ENCODE measurements at places on chromosomes 7 and 10. TPM values are rescaled to one million over a fixed set of nuclear protein-coding genes. Genes with fewer than 3 reads are reported as not detected.

- no peak overlapping the region for H3K4me3 ChIP-seq
- H3K4me1 ChIP-seq, result no peaks in the 10 kb centered on the region
- peak overlapping the region; percentile 6 for H3K27ac ChIP-seq
- DNase-seq, result no peak
Measured at GRCh38 chr10:59337201-59337652, 25.1 kb downstream of the FAM13C start.

GRCh38 chr7:24916463-24917040, 63.4 kb downstream of the OSBPL3 start:
- peaks cover 7% of the 10 kb centered on the region for H3K4me1 ChIP-seq
- no peaks in the 10 kb centered on the region for H3K36me3 ChIP-seq
- DNase-seq, result no peak
- no peak overlapping the region for H3K27ac ChIP-seq
- H3K27me3 ChIP-seq, result no peaks in the 10 kb centered on the region

DNA sequence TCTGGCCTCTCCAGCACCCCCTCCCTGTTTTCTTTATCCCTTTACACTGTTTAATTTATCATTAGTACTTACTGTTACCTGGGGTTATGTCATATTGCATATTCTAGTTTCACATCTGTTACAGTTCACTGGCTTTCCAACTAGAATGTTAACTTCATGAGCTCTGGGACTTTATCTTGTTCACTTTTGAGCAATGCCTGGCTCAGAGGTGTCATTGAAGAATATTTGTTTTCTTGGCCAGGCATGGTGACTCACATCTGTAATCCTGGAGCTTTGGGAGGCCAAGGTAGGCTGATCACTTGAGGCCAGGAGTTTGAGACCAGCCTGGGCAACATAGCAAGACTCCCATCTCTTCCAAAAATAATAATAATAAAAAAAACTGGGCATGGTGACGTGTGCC, 40.7 kb downstream of the LRGUK start:
- no peaks in the 10 kb centered on the region for H3K36me3 ChIP-seq
- H3K4me1 ChIP-seq, result no peaks in the 10 kb centered on the region
- no peaks in the 10 kb centered on the region for H3K27me3 ChIP-seq
- DNase-seq, result no peak
- H3K4me3 ChIP-seq, result no peak overlapping the region

- H3K36me3 ChIP-seq, result no peaks in the 10 kb centered on the region
- no peaks in the 10 kb centered on the region for H3K27me3 ChIP-seq
- H3K27ac ChIP-seq, result no peak overlapping the region
- H3K4me3 ChIP-seq, result no peak overlapping the region
- no peaks in the 10 kb centered on the region for H3K4me1 ChIP-seq
Measured at GRCh38 chr10:28952523-28952922, 275.2 kb downstream of the BAMBI start.

DNA sequence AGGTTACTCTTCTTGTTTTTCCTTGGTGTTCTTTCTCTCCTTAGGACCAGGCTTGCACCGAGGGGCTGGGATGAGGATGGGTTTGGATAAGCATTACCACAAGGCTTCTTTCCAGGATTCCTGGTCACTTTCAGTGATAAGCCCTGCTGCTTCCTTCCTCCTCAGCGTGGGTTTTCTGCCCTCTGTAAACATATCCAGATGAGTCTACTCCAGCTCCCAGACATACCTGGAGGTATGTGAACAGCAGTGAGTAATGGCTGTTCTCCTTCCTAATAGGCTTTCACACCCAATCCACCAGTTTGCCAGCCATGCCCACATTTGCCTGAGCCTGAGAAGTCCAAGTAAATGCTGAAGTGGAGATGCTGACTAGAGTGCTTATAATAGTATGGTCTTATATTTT, 229.8 kb upstream of the YAE1 start:
- no peaks in the 10 kb centered on the region for H3K4me1 ChIP-seq
- H3K27ac ChIP-seq, result no peak overlapping the region
- H3K27me3 ChIP-seq, result peaks cover 3% of the 10 kb centered on the region
- no peak for DNase-seq
- H3K4me3 ChIP-seq, result no peak overlapping the region
- no peaks in the 10 kb centered on the region for H3K36me3 ChIP-seq

VWDE gene
- polyA plus RNA-seq, result not detected
